ENCODE measurements at places on chromosomes 2 and 18. TPM values are rescaled to one million over a fixed set of nuclear protein-coding genes. Genes with fewer than 3 reads are reported as not detected.
A peak's percentile ranks its signal among the peaks of the same experiment; 100 is the strongest.

- DNase-seq, result no peak
These were observed 196.4 kb downstream of the ARL4C start for GRCh38 chr2:234300391-234300925.

UGT1A6 gene
- not detected for polyA plus RNA-seq

DNA sequence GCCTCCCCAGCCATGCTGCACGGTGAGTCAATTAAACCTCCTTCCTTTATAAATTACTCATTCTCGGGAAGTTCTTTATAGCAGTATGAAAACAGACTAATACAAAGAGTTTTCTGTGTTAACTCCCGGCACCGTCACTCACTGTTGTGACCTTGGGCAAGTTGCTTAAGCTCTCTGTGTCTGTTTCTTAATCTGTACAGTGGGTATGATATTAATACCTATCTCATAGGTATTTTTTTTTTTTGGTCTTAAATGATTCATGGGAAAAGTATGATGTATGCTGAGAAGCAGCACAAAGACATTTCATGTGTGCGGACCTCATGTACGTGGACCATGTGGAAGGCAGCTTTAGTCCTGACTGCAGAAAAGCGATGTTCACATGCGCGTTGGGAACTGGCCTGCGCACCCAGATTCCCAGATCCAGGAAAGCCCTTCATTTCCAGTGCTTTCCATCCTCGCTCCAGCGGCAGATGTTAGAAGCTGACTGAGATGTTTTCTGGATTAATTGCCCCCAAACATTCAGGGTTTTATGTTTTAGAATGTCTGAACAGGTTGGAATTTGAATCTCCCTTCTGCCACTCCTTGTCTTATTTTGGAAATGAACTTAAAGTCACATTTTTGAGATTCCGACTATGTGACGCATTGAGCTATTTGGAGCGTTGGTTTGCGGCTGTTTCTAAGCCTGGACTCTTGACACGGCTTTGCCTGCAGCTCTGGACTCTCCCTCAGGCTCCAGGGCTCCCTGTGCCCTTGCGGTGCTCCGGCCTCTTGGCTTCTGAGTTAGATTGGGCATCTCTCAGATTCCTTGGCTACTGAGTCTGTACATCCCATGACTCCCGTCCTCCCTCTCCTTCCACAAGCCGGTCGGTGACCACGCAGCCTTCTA, 61.4 kb downstream of the SLC4A3 start:
- no peak for DNase-seq

DNA sequence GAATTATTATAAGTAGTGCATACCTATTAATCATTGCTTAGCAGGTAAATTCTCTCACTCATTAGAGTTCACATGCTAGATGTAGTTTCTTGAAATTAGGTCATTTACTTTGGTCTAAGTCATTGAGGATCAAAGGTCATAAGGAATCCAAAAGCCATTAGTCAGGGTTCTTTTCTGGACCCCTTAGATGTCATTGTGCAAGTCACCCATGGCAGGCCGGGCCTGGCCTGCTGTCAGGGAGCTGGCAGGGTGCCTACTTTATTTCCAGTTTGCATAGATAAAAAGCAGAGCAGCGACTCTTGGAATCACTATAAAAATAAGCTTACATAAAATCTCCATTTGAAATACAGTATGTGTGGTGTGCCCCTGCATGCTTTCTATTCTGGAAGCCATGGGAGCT, 91.3 kb downstream of the MEIS1 start:
- no peak for DNase-seq

GRCh38 chr18:24629921-24630320, 169.5 kb downstream of the HRH4 start:
- DNase-seq, result no peak

ASB3 gene
- 6.7 TPM for polyA plus RNA-seq

PLB1 gene
- 23.9 TPM for polyA plus RNA-seq

DNA sequence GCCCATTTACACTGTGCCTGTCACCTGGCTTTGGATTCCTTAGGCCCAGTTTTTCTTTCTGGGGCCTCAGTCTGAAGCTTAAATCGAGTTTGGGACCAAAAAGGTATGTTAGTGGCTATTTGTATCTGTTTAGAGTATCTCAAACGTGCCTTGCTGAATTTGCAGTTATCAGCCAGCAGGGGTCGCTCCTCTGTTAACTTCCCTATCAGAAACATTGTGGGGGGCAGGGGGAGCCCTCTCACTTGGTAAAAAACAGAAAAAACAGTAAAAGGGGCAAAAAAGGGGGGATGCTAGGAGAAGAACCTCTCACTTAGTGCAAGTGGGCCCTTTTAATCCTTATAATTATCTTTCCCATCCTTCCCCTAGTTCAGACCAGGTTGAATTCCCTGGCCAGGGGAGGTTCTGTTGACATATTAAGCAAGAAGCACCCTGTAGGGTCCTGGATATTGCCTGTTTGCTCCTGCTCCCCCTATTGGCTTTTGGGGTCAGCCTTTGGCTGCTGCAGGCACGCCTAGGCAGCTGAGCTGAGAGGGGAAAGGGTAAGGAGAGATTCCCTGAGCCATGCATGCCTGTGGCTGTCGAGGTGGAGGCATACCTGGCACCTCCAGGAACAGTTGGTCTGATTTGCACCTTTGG, 8.8 kb upstream of the IFIH1 start:
- DNase-seq, result no peak

DNA sequence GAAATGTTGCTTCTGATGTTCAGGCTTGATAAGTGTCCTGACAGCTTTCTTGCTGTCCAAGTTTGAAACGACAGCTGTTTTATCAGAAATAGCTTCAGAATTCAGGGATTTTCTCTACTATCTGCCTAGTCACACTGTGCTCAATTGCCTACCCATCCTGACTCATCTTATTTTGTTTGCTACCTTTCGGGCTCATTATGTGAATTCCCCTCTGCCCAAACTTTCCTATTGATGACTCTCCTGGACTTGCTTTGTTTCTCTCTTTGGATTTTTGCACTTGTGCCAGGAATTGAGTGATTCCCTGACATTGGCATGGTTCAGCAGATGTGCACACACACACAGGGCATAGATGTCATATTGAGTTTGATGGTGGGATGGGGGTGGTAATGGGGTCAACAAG, 1052.6 kb upstream of the PIK3C3 start:
- no peak for DNase-seq

DNA sequence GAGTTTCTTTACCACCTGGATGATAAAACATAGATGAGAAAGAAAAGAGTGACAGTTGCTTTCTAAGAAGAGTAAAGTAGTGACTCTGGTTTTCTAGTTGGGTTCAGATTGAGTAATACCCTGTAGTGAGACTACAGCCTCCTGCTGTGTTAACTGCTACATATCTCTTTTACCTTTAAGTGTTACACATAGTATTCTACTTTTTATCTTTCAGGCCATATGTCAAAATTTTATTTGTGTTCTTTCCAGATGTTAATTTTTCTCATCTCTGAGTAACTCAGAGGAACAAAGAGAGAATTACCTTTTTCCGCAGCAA, 348.2 kb downstream of the CTNNA2 start:
- no peak for DNase-seq

DNA sequence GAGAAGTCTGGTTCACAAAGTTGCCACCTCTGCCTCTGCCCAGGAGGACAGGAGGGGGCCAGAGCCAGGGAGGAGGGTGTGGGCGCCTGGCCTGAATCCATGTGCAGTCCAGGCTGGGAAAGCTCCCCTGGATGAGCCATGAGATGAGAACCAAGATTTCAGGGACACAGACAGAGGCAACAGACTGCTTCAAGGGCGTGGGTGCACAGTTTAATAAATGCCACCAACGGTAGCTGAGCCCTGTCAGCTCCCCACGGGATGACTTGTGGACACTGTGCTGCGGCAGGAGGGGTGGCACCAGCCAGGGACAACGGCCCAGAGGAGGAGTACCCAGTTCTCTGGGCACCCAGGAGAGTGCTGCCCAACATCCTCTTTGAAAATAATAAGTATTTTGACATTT, 15.2 kb downstream of the CAPG start:
- no peak for DNase-seq

DNA sequence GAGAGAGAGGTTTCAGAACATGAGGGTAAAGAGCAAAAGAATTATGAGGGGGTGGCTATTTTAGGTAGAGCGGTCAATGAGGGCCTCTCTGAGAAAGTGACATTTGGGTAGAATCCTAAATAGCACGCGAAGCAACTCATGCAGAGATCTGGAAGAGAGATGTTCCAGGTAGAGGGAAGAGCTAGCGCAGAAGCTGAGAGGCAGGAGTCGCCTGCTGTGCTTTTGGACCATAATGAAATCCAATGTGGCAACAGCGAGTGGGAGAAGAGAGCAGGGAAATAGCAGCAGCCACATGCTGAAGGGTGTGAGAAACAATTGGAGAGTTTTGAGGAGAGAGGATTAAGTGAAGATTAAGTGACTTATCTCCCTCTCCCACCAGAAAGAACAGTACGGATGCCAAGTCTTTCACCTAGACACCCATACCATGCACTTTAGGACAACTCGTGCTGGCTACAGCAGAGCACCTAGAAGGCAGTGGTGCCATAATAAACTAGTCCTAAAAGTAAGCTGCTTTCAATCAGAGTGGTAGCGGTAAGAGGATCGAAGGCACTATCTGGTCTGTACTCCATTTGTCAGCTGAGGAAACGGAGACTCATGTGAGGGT, 129.7 kb downstream of the LRP2 start:
- no peak for DNase-seq

- no peak for DNase-seq
These were observed 156.1 kb downstream of the MSH2 start for GRCh38 chr2:47558768-47559684.

- DNase-seq, result peak; percentile 83
These were observed 170.0 kb downstream of the TXNL1 start for GRCh38 chr18:56468396-56468795.

NOSTRIN gene
- polyA plus RNA-seq, result not detected

PRSS56 gene
- polyA plus RNA-seq, result not detected

TYMS gene
- not detected for polyA plus RNA-seq

DNA sequence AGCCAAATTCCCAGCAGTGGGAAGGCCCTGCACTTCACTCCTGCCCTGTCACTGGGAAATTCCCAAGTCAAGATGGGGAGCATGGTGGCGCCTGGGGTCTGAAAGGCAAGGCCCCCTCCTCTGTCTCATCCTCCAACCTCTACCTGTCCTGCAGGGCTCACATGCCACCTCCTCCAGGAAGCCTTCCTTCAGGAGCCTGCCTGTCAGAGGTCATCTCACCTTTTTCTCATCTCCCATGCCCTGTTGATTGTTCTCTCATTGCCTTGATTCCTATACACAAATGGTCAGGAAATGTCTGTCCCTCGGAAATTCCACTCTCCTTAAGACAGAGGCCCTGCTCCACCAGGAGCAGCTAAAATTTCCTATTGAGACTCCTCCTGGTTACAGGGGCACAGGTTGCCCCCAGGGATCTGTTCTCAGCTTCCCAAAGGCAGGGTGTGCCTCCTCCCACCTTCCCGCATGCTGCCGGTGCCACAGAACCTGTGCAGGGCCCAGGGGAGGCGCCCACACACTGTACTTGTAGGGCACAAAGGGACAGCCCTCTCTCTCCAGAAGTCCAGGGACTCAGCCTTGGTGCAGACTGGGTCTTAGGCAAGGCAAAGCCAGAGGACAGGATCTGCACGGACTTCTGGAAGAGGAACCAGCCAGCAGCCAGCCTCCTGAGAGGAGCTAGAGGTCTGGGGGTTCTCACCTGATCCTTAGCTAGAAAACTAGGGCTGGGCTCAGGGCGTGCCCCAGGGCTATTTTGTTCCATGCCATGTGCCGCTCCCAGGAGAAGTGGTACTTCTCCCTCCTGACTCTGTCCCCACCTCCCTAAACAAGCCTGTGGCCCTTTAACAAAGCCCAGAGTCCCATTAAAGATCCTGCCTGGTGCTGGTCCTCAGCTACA, 12.9 kb downstream of the HES6 start:
- DNase-seq, result no peak

C2orf49 gene
- 10.4 TPM for polyA plus RNA-seq

GRCh38 chr2:24375349-24376087, 15.2 kb upstream of the ITSN2 start:
- DNase-seq, result no peak

DNA sequence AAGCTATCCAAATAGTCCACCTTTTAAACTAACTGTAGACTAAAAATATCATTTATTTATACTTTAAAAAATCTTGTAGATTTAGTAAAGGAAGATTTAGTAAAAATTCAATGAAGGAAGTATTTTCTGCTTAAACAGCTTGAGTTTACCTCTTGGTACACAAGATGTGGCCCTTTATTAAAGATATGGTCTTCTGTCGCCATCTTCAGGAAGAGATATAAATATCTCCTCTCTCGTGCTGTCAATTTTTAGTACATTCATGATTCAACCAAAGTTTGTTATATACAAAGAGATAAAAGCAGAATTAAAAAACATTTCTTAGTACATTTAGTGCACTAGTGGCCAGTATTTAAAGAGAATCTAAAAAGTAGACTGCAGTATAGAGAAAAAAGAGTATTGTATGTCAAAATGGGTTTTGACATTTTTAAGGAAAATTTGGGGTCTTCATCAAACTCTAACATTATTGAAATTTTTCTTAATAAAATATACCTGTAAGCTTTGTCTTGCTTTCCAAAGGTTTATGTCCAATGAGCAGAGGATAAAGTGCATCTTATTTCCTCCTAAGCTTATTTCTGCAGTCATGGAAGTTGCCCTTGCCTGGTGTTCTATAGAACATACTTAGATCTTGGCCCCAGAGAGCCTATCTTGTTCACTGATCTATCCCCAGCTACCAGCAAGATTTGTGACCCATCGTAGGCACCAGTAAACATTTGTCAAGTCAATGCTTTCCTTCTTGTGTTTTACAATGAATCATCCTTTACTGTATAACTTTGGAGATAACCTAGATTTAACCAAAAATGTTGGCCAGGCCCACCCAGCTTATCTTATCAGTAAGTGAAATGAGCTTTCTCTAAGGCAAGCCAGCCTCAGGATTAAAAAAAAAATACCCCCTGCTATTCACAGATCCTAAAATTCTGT, 18.5 kb upstream of the EML6 start:
- DNase-seq, result peak; percentile 54

DNA sequence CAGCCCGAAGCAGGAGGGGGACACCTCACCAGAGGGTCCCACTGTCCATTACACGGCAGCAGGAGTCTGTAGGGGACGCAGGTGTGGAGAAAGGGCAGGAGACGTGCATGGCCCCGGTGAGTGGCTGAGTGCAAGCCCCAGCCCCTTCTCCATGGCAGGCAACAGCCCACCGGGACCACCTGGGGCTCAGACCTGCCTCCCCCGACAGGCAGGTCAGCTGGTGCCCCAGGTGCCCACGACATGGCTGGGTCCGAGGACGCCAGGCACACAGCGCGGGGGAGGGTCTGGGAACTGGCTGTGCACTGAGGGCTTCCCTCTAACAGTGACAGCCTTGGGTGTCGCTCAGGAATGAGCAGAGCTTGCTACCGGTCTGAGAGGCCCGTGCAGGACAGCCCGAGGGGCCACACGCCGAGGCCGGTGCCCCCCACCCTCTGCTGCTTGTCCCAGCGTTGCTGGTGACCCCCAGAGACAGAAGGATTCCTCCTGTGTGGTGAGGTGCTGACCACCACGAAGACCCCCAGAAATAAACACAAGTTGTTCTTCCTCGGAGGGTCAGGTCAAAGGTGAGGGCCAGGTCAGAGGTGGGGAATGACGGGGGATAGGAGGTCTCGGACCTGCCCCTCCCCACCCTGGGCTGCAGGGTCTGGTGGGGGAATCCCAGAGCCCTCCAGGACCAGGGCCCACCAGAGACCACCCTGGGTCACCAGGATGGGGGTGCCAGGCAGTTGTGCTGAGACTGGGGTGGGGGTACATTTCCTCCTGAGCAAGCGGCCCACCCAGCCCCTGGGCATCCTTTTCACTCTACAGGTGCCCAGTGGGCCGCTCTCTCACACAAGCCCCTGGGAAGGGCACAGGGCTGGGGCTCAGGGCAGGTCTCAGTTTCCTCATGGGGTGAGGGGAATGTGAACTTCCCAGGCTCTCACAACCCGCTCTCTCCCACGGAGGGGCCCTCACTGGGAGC, 50.6 kb downstream of the SLC66A2 start:
- DNase-seq, result no peak

CHPF gene
- polyA plus RNA-seq, result 0.32 TPM
